RWPE1 (cell line): ENCODE measurements at places on chromosomes 5 and 9.
A peak's percentile ranks its signal among the peaks of the same experiment; 100 is the strongest.

DNA sequence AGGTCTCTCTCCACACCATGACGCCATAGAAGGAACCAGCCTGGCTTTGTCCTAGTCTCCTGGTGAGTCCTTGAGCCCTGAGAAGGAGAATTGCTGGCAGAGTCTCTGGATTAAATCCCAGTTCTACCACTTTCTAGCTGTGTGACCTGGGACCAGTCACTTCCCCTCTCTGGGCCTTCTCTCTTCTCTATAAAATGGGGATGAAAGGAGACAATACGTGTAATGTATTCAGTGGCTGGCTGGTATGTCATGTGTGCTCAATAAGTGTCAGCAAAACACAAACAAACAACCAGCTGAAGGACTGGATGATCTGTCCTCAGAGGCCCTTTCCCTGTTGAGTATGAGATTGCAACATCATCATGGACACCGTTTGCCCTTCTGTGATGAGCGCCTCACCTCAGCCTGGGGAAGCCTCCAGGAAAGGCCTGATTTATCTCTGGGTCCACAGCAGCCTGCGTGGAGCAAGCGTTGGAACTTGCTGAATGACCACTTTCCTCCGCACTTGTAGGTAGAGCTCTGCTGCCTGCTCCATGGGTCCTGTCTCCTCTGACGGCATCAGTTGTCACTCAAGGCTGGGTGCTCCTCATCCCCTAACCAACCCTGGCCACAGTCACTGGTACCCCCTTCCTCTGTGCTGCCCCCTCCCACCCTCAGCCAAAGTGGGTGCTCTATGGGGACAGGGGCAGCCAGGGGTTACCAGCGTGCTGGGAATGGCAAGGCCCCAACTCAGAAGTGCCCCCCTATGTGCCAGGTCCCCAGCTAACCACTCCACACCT lies 3.6 kb upstream of the NR5A1 start:
- DNase-seq, result no peak

GRCh38 chr5:108810717-108811116 lies 63.0 kb downstream of the FER start:
- DNase-seq, result no peak

- peak; percentile 36 for DNase-seq
Measured at GRCh38 chr9:134764473-134765269, 115.9 kb upstream of the FCN2 start.

DNA sequence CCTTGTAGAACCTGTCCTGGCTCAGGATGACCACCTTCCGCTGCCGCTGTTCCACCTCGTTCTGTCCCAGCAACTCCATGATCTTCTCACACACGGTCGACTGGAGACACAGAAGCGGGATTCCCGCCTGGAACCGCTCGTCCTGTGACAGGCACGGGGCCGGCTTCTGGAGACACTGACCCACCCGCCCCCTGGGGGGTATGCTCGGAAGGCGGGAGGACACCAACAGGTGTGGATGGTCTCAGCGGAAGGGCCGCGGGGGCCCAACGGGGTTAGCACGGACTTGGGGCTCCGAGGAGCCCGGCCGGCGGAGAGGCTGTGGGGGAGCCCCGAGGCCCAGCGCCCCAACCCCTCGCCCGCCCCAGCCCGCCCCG lies 530 bp downstream of the UCK1 start:
- peak; percentile 94 for DNase-seq

GRCh38 chr9:90795871-90796317 lies 5.7 kb upstream of the SYK start:
- no peak for DNase-seq
